AG08396 (cell line): ENCODE measurements at places on chromosomes 1 and 21.
A peak's percentile ranks its signal among the peaks of the same experiment; 100 is the strongest.

GRCh38 chr21:26842300-26842699, 2.9 kb downstream of the ADAMTS1 start:
- DNase-seq, result no peak

DNA sequence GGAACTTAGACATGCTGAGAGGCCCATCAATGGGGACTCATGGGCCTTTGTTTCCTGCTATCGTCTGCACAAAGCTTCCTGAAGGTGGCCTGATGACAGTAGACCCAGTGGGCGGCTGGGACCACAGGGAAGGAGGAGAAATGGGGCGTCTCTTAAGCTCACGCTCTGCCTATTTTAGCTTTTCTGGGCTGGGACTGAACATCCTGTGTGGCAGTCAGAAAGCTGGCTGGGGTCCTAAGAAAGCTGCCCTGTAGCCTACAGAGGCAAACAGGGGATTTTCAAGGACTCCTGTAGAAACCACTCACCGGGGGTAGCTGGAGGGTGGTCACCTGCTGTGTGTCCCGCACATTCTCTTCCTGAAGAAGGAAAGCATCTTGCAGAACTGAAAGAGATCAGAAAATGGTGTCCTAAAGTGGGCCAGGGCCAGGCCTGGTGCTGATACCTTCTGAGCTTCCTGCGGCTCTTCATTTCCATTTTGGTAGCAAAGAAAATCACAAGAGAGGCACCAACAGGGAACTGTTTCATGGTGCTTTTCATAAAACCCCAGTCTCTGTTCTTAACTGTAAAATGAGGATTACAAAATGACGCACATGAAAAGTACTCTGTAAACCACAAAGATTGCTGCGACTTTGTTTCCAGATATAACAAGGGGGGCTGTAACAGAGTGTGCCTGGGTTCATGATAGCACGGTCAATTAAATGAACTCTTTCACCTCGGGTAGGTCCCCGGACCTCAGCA, 8.6 kb downstream of the ZNF496 start:
- DNase-seq, result no peak

GRCh38 chr1:61184040-61184713, 101.8 kb downstream of the NFIA start:
- peak; percentile 78 for DNase-seq

GRCh38 chr21:45178070-45178608, 103.8 kb downstream of the ADARB1 start:
- DNase-seq, result no peak

DNA sequence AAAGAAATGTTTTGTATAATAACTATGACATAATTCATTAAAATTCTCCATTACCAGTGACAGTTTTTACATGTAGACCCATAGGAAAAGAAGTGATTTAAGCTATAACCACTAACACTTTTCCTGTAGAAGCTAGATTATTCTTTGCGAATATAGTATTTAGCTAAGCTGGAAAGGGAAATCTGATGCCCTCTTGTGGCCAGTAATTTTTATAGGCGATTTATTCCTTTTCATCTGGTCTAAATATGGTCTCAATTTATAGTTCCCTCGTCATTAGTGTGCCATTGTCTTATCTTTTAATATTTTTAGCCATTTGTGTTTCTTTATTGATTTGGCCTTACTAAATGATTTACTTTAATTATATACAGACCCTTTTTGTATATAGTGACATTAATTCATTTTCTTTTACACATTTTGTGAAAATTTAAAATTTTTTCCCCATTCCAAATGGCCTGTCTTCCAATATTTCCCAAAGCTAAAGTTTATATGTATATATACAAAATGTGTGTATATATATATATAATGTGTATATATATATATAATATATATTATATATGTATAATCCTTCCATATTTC, 26.7 kb downstream of the BTG3 start:
- peak; percentile 17 for DNase-seq

GRCh38 chr1:238214449-238214848, 323.7 kb upstream of the ZP4 start:
- DNase-seq, result no peak

- DNase-seq, result no peak
These were observed 5.9 kb downstream of the MAP7D1 start for GRCh38 chr1:36161641-36162531.

DNA sequence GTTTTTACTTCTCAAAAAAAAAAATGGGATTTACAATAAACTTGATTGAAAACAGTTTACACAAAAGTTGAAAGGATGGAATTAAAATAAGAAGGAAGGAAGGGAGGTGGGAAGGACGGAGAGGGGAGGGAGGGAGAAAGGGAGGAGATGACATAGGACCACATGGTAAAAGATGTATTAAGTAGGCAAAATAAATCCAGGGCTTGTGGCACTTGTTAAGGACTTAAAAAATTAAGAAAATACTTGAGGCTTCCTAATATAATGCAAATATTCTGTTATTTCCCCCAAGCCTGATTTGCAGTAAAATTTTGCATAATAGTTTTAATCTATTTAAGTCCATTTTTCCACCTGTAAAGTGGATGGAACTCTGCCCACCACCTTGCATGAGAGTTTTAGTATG, 27.5 kb downstream of the SLC30A10 start:
- no peak for DNase-seq

GRCh38 chr1:102239247-102239646, 242.5 kb upstream of the OLFM3 start:
- DNase-seq, result no peak

DNA sequence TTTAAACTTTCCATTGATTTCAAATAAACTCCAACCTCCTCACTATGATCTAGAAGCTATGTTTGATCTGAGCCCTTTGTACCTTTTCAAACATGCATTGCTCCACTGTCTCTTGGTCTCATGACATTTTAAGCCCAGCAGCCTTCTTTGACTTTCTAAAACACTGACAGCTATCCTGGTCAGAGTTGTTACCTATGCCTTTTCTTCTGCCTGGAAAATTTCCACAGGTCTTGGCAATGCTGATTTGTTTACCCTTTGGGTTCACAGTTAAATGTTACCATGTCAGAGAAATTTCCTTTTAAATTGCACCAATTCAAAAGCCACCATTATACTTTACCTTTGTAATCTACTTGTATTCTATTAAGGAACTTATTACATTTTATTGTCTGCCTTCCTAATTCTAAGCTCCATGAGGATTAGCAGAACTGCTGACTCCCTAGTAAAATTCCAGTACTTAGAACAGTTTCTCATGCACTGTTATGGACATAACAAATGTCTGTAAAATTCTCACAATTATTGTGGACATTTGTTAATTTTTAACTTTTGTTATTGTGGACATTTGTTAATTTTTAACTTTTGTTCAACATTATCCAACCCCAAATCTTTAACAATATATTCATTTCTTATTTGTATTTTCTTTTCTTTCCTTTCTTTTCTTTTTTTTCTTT, 1064.4 kb downstream of the NCAM2 start:
- no peak for DNase-seq

DNA sequence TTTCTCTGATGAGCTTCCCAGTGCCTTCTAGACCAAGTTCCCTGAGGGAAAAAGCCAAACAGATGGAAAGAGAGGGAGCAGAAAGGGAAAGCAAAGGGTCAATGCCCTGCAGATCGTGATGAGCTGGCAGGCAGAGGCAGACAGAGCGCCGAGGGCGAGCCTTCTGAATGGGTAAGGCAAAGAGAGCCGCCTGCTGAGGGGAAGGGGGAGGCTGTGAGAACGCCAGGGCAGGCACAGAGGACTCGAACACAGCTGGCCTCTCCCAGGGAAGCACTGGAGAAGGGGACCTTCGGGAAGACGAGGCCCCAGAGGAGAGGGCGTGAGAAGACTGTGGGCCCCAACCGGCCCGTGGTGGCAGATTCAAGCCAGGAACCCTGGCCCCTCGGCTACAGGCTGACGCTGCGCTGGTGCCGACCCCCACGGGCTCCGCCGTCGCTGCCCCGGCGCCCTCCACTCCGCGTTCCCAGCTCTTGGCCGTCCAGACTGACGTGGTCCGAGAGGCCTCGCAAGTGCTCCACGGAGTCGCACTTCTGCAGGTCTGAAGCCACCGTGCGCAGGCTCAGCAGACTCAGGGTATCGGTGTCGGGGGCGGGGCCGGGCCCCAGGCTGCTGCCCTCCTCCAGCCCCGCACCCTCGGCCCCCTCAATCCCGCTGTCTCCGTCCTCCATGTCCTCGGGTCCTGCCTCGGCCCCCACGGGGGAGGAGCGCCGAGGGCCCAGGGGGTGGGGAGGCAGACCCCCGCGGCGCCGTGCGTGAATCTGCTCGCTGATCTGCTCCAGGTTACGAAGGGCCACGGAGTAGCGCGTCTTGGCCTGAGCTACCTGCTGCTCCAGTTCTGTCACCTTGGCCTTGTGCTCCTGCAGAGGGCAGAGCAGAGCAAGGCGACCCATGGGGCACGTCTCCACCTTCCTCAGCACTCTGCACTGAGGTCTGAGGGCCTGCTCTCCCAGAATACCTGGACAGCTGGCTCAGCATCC, 13.9 kb downstream of the SH3BP5L start:
- no peak for DNase-seq
